ENCODE measurements at places on chromosomes 12 and 14.
A peak's percentile ranks its signal among the peaks of the same experiment; 100 is the strongest.

DNA sequence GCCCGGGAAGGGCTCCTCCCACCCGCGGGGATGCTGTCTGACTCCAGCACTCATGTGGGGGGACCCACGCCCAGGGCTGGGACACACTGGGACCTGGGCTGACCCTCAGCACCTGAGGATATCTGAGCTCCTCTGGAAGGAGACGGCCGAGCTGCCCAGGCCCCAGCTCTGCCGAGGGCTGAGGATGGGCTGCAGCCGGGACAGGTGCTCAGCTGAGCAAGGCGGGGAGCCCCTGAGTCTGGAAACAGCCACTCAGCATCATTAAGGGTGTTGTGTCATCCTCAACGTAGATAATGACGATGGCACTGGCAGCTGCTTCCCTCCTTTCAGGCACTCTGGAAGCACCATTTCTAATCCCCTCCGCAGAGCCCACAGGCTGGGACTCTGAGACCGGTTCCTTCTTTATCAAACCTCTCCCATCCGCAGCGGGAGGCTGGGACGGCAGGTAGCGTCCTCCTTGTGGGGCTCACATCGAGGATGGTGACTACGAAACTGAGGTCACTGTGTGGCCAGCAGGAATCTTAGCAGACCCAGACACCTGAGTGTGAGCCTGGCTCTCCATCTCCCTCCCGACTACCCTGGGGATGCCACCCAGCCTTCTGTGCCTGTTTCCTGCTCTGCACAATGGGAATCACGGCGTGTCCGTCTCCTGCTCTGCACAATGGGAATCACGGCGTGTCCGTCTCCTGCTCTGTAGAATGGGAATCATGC lies 26.7 kb upstream of the SFSWAP start:
- no peak for DNase-seq

GRCh38 chr12:49511410-49511809 lies 27.4 kb upstream of the KCNH3 start:
- no peak for DNase-seq

DNA sequence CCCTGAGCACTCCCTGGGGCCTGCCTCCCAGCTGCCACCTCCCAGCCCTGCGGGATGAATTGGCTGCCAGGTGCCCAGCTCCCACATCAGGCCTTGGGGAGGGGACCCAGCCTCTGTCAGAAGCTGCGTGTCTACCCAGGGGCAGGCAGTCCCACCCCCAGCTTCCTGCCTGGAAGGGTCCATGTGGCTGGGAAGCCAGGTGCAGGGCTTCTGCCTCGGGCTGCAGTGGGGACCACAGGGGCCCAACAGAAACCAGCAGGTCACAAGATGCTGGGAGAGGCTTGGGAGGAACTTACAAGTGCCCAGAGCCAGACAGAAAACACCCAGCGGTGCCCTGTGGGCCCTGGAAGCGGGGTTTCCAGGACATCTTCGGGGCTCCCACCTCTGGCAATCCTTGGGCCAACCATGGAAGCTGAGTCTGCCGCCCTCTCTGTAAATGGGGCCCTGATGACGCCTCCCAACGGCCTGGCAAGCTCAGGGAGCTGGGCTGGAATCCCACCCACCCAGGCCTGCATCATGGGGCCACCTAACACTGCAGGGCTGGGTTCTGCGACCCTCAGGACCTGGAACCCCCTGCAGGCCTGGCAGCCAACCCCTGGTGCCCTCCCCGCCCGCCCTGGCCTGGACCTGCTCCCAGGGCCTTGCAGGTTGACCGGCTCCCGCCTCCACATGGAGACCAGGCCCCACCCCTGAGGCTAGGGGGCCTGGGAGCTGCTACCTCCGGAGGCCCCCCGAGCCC lies 36.6 kb downstream of the CCNK start:
- DNase-seq: no peak

DNA sequence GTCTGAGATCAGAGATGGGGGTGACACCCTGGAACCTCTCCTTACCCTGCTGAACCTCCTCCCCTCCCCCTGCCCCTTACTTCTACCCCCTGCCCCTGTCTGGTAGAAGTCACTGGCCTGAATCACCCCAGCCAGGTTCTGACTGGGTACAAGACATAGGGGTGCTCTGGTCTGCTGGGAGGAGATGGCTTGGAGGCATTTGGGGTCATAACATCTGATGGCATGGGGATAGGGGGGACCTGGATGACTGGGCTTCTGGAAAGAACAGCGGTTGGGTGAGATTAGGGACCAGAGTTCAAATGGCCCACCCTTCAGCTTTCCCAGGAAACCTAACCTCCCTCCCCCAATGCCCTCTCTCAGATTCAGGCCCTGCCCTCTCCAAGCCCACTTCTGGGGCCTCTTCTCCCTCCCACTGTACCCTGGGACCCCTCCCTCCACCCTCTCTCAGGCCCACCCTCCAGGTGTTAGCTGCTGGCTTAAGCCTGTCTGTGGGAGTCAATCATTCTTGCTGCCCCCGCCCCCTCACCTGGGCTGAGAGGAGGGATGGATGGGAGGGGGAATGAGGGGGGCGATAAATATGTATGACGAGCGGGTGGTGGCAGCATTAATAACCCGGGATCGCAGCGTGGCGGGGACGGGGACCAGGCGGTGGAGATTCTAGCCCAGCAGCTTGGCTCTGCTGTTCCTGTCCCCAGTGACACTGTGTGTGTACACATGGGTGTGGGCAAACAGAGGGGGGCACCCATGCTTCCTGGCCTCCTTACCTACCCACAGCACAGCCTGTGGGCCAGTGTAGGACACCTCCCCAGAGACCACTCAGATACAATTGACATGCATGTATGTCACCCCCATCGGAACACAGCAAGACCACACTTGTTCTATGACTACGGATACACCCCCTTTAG lies 5.9 kb downstream of the NXPH4 start:
- no peak for DNase-seq

DNA sequence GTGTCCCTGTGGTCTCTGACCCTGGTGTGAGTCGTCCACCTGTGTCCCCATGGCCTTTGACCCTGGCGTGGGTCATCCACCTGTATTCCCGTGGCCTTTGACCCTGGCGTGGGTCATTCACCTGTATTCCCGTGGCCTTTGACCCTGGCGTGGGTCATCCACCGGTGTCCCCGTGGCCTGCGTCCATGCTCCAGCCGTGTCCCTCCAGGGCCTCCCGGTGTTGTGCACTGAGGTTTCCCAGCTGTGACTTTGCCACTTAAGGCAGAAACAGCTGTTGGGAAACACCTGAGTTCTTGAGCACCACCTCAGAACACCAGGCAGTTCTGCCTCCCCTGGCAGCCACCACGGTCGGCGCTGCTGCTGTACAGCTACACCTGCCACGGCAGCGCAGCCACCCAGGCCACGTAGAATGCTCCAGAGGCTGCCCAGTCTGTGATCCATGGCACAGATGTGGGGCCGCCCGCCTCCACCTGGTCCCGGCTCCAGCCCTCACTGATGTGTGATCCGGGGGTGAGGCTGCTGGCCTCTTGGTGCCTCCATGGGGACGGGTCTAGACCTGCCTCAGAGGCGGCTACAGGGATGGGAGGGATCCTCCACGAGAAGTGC lies 69.1 kb upstream of the GALNT9 start:
- no peak for DNase-seq

DNA sequence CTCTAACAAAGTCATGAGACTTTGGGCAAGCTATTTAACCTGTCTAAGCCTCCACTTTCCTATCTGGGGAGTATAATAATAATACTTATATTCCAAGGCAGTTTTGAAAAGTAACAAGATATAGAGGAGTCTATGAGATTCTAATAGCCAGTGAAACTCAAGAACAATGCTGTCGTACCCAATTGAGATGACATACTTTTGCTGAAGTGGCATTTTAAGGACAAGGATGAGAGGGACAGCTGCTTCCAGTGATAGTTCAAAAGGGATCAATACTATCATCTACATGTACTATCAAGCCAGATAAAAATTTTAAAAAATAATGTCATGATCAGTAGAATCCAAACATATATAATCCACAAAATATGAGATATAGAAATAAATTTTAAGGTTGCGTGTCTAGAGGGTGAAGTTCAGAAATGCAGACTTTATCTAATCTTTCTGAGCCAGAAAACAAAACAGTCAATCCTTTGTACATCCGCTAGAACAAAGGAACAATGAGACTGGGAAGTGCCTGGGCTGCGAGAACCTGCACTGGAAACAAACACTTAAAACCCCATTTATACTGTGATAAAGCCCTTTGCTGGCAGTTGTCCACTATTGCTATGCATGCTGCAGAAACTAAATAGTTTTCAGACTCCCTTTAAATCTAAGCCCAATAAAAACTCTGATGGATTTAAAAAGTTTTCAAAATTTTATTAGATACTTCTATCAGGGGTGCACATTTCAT lies 38.6 kb downstream of the PTPRB start:
- no peak for DNase-seq

DNA sequence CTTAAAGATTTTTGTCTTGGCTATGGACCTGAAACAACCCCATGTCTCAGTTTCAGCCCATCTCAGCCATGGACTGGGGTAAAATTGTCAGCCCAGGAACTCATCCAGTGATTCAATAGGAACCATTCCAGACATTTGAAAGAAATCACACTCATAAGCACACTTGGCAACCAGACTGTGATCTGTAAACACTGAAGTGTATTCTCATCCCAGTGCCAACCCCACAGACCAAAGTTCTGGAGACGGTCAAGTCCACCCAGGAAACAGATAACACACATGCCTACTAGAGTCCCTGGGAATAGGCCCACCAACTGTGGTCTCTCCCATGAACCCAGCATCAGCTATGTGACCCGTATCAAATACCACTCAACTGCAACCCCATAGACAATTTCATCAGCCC lies 804.6 kb downstream of the TRHDE start:
- DNase-seq: no peak

GRCh38 chr12:25100194-25101091 lies 94.5 kb downstream of the DNAI7 start:
- no peak for DNase-seq

DNA sequence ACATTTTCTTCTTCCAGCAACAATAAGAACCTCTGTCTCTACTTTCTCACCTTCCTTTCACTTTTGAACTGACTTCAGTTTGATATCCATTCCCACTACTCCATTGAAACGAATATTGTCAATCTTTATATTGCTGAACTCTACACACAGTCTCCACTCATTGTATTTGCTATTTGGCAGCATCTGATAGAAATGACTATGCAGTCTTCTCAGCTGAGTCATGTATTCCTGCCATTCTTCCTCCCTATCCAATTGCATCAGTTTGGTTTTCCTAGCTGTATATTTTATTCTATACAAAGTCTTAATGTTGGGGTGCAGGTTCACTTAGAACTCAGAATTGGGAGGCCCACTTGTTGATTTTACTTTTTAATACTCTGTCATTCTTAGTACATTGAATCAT lies 107.5 kb upstream of the CPNE8 start:
- peak; percentile 40 for DNase-seq

DNA sequence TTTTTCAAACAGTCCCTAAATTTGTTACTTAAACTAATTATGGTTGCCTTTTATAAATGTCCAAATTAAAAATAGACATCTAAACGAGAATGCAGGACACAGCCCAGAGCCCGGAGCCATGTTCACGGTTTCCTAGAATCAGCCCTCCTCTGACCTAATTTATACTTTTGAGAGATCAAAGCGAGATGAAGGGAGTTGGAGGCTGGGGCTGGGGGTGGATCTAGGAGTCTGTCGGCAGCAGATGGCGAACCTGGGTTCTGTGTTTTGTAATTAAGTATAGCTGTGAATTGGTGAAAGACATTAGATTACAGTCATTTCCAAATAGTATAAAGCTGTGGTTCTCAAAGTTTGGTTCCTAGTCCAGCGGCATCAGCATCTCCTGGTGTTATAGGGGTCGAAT lies 210.1 kb downstream of the SLC41A2 start:
- DNase-seq: no peak

GRCh38 chr14:81286574-81287370 lies 66.0 kb upstream of the GTF2A1 start:
- DNase-seq: peak; percentile 71

DNA sequence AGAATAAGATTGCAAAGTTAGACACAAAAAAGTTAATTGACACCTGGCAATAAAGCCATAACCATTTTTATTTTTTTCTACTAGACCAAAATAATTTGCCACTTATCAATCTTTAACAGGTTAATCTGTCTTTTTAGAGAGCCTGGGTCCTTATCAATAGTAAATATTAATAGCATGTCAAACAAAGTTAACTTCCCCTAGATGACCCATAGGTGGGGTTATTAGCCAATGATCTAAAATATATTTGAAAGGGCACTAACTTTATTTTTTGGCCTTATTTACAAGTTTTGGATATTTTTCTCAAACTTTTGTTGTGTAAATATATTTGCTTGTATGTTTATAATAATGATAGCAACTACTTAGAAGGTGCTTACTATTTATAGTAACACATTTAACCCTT lies 3.9 kb downstream of the ANKRD33 start:
- DNase-seq: no peak

DNA sequence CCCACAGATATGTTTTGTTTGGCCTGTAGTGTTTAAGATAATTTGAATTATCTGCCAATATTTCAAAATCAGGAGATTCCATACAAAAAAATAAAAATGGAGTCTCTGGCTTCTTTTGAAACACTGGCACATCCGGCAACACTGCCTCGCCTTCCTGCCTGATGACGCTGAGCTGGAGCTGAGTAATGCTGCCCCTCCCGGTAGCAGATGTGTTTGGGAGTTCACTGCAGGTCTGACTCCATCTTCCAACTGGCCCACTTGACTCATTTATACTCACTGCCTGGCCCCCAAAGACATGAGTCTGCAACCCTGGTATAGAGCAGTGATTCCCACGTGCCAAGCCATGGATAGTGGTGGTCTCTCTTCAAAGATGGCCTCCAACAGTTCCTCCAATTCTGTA lies 7.4 kb downstream of the CIT start:
- peak; percentile 91 for DNase-seq

DNA sequence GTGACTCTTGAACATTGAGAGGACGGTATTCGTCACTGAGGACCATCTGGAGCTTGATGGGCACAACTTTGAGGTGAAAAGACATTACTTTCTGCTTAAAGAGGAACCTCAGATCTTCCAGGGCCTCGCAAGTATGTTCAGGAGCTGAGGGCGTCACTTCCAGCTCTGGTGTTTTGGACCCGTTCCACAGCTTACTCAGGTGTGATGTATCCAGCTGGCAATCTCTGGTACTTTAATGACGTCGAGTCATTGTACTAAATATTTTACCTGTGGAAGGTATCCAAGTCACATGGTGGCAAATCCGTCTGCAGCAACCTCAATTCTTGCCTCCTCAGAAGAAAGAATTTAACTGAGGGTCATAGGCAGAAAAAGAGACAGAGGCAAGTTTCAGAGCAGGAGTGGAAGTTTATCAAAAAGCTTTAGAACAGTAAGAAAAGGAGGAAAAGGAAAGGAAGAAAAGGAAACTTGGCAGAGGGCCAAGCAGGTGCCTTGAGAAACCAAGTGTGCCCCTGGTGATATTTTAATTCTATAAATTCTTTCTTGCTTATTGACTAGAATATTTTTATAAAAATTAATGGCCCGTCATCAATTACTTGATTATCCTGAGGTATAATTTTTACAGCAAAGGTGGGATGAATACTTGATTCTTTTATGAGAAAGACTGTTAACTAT lies 250.6 kb downstream of the AEBP2 start:
- peak; percentile 91 for DNase-seq

DNA sequence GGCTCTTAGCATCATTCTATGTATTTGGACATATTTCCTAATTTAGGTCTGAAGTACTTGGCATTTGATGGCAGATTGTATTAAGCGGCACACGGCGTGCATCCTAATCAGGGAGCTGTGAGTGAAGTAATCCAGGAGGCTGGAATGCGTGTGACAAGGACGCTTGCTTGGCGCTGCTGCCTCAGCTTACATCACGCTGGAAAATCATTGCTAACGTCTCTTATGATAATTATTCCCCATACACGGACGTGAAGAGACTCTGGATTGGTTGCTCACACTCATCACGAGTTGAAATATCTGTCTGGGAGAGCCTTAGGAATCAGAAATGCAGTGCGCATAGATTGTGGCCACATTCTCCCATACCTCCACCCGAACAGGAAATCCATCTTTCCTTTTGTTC lies 85.3 kb downstream of the FBXW8 start:
- DNase-seq: no peak
